GM04504 (cell line): ENCODE measurements at places on chromosomes 7 and 10.

GRCh38 chr7:34823650-34824258 is 165.7 kb downstream of the NPSR1 start:
- peak; percentile 12 for DNase-seq

DNA sequence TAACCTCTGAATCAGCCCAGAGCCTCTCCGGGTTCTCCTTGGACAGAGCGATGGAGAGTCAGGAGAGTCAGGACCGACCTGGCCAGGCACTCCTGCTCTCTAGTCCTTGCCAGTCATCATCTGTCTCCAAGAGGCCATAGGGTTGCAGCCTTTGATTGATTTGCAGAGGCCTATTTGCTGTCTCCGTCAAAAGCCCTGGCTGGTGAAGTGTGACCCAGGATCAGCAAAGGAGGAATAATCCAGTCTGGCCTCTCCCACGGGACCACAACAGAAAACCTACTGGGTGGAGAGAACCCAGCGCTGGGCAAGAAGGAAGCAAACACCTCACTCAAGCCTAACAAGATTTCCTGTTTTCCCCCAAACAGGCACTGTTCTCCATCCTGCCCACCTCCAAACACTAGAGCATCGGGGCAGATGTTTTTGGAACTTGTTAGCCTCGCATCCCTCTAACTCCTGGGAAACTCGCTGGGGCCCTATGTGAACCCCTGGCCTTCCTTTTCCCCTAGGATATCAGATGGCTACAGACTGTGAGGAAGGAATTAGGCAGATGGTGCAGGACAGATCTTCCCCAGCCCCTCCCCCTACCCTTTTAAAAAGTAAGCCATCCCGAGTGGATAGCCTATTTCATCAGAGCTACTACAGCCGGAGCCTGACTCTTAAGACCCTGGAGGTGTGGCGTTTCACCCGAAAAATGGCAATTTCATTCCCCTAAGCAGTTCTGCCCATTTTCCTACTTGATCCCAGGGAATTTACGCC is 54.3 kb downstream of the PODXL start:
- no peak for DNase-seq

DNA sequence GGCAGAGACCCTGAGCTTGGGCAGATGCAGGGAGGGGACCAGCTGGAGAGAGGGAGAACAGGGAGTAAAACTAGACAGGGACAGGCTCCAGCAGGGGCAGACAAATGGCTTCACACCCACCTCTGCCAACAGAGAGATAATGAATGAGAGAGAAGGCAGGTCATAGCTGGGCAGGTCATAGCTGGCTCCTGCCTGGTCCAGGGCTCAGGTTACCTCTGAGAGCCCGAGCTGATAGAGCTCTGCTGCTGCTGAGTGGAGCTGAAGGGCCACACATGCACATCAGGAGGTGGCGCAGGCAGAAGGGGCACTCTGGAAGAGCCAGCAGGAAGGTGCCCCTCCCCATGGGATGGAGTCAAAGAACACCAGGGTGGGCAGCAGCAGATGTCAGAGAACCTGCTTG is 154.2 kb downstream of the GFRA1 start:
- no peak for DNase-seq

DNA sequence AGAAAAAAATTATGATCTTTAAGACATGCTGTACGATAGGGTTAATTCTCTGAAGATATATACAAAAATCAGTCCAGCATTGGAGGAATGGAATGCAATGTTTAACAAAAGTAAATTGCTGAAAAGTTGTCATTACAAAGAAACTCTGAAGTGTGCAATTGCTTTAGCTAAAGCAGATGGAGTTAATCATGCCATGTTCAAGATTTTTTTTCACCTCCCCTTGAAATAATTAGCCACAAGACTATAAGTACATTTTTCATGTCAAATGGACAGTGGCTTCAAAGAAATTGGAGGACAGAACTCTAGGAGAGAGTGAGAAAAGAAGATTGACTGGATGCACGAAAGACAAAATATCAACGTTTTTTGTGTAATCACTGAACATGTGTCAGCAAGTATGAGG is 63.1 kb upstream of the MEOX2 start:
- peak; percentile 32 for DNase-seq

GRCh38 chr7:142889816-142890215 is 4.3 kb upstream of the TRPV6 start:
- DNase-seq = no peak

GRCh38 chr7:70621954-70622600 is 509.9 kb upstream of the GALNT17 start:
- DNase-seq = no peak

GRCh38 chr10:29951441-29951931 is 107.9 kb downstream of the JCAD start:
- no peak for DNase-seq

DNA sequence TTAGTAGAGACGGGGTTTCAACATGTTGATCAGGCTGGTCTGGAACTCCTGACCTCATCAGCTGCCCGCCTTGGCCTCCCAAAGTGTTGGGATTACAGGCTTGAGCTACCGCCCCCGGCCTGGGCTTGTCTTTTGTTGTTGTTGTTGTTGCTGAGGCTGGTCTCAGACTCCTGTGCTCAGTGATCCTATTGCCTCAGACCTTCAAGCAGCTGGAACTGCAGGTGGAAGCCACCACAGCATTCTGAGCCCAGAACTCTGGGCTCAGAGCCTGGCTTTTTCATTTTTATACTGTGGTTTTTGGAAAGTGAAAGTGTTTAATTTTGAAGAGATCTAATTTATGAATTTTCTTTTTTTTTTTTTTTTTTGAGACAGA is 16.2 kb upstream of the DNAJB6 start:
- no peak for DNase-seq

DNA sequence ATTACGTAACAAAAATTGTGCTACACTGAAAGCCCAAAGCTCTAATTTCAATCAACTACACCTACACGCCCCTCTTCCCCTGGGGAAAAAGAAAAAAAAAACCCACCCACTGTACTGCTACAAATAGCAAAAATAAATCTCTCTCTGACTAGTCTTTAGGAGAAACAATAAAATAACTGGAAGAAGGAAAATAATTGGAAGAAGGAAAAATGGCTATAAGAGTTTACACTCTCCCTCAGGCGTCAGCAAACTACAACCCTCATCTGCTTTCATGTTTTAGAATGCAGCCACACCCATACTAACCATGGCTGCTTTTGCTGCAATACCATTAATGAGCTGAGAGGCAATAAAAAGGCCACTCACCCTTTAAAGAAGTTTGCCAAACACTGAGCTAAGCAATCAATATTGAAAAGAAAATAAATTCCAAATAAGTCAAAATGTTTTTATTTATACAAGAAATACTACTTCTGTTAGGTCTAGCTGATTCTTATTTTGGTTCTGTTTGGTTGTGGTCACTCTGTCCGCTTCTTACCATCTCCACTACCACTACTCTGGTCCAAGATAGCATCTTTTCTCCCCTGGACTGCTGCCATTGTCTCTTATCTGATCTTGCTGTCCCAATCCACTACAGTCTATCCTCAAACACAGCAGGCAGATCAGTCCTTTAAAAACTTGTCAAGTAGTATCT is 3.8 kb downstream of the MINDY3 start:
- DNase-seq = no peak

DNA sequence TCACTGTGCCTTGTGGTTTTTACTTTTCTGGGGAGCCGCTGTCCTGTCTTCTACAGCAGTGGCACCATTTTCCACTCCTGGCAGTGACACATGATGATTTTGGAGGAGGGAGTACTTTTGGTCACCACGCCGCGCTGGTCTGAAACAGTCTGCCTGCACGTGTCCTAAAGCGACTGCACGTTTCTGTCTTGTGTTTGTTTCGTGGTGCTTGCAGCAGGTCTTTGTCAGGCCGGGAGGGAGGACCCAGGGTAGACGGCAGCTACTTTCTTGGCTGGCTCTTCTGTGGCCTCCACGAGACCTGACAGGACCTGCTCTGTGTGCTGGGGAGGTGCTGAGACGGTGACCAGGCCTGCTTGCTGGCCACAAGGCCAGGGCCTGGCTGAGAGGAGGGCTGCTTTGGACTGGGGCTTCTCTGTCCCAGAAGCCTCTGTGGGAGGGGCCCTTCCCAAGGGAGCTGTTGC is 82.0 kb downstream of the GLRX3 start:
- DNase-seq = no peak

DNA sequence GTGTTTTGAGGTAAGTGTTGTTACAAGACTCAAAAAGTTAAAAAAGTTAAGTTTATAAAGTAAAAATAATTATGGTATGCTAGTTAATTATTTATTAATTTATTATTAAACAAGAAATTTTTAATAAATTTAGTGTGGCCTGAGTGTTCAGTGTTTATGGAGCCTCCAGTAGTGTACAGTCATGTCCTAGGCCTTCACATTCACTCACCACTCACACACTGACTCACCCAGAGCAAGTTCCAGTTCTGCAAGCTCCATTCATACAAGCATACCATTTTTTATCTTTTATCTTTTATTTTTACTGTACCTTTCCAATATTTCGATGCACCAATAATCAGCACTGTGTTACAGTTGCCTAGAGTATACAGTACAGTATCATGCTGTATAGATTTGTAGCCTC is 381.2 kb upstream of the MGMT start:
- DNase-seq = no peak

DNA sequence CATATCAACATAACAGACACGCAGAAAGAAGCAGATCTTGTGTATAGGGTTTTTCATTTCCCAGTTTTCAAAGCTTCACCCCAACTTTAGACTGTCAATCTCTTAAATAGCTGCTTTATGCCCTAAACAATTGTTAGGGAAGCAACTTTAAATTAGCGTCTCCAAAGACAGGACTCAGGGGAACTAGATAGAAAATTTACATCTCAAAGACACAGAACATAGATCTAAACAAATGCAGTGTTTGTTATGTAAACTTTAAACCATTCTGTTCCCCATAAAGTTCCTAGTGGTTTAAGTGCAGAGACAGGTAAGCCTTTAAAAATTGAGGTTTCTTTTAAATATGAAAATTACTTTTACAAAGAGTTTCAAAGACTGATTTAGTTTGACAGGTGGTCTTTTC is 379.2 kb upstream of the GHITM start:
- no peak for DNase-seq

GRCh38 chr10:127878475-127879055 is 14.2 kb downstream of the CLRN3 start:
- no peak for DNase-seq

GRCh38 chr7:120464104-120464503 is 191.1 kb downstream of the KCND2 start:
- DNase-seq = no peak

GRCh38 chr10:62224606-62225005 is 44.0 kb downstream of the RTKN2 start:
- DNase-seq = no peak

DNA sequence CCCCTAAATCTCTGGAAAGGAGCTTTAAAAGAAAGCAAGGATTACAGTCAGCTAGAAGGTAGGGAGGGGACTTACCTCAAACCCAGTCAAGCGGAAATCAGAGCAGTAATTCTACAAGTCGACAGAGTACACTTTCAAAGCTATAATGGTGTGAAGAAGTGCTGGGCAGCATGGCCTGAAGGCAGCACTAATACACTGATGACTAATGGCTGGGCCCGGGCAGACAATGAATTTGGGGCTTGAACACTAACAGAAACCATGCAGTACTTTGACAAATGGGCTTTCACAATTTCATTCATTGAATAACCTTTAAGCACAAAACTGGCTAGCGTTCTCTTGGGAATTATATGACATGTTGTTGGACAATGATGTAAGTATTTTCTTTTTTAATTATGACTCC is 4.7 kb downstream of the GLI3 start:
- peak; percentile 60 for DNase-seq

DNA sequence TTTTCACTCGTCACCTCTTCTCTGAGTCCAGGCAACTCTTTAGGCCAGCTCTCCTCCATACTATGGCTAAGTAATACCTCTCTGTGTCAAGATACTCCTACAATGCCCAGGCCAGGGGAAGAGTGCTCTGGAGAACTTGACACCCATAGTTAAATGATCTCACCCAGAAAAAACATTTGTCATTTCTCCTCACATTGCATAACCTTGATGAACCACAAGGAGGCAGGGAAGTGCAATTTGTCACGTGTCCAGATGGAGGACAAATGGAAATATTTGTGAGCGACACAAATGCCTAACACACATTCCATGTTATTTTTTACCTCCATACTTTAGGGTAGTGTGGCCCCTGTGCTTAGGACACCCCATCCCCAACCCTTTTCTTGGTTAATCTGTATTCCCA is 78.3 kb downstream of the HTR7 start:
- DNase-seq = no peak

DNA sequence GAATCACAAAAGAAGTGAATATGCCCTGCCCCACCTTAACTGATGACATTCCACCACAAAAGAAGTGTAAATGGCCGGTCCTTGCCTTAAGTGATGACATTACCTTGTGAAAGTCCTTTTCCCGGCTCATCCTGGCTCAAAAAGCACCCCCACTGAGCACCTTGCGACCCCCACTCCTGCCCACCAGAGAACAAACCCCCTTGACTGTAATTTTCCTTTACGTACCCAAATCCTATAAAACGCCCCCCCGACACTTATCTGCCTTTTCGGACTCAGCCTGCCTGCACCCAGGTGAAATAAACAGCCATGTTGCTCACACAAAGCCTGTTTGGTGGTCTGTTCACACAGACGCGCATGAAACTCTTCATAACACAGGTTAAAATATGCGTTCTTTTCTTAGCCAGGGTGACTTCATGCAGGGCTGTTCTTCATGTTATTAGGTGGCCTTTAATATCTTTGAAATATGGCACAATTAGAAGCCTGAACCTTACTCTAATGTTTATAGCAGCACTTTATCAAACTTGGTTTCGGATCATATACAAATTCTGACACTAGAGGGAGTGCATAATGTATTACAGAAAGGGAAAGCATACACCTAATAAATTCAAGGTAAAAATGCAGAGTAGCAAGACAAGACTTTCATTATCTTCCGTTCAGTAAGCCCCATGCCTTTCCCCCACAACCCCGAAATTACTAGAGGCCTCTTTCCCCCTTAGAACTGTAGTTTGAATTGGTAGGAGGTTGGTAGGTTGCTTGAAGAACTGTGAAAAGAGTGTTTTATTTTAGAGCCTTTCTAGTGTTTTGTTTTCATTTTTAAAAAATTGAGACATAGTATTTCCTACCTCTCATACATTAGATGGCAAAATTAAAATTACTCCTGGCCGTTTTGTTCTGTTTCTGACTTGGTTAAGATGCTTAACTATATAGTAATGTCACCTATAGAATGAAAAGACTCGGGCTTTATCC is 117.9 kb downstream of the NPY start:
- no peak for DNase-seq

GRCh38 chr7:416761-417624 is 102.7 kb downstream of the PDGFA start:
- no peak for DNase-seq
